ENCODE measurements at places on chromosomes 16 and 17. TPM values are rescaled to one million over a fixed set of nuclear protein-coding genes. Genes with fewer than 3 reads are reported as not detected.

DNA sequence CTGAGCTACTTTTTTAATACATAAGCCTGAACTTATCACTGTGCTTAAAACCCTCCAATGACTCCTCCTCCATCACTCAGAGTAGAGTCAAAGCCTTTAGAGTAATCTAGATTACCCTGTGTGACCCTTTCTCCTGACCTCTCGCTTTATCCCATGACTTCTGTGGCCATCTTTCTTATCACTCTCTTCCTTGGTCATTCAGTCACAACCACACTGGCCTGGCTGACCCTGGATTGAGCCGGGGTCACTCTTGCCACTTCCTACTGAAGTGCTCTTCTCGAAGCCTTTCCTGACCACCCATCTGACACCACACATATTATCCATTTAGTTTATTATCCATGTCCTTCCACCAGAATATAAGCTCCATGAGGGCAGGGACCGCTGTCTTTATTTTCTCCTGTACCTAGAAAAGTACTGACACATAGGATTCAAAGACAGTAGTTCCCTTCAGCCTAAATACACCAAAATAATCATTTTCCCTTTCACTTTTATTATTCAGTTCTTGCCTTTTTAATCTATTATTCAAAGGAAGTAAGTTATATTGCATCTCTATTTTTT, 28.0 kb upstream of the ABCA9 start:
- DNase-seq, result no peak

- DNase-seq, result no peak
Observed at GRCh38 chr16:80303691-80304090, 237.1 kb upstream of the DYNLRB2 start.

TMEM100 gene
- 3.7 TPM for total RNA-seq

GRCh38 chr17:74089869-74090464, 113.5 kb upstream of the RPL38 start:
- no peak for DNase-seq

CLEC19A gene
- not detected for total RNA-seq

SHCBP1 gene
- total RNA-seq, result 1.3 TPM

DNA sequence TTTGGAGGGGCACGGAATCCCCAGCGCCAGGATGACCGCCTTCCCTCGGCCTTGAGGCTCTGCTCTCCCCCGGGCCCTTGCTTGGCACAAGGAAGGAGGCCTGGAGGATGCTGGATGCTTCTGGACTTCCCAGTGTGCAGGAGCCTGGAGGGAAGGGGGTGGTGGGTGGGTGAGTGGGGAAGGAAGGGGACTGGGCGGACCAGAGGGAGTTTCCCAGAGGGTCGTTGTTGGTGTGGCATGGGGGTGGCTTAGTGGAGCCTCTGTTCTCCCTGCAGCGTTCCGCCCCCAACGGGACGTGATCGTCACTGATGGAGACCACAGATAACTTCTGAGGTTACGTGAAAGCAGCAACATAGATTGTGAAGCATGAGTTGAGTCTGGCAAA, 140.0 kb downstream of the IRF8 start:
- DNase-seq, result no peak

DNA sequence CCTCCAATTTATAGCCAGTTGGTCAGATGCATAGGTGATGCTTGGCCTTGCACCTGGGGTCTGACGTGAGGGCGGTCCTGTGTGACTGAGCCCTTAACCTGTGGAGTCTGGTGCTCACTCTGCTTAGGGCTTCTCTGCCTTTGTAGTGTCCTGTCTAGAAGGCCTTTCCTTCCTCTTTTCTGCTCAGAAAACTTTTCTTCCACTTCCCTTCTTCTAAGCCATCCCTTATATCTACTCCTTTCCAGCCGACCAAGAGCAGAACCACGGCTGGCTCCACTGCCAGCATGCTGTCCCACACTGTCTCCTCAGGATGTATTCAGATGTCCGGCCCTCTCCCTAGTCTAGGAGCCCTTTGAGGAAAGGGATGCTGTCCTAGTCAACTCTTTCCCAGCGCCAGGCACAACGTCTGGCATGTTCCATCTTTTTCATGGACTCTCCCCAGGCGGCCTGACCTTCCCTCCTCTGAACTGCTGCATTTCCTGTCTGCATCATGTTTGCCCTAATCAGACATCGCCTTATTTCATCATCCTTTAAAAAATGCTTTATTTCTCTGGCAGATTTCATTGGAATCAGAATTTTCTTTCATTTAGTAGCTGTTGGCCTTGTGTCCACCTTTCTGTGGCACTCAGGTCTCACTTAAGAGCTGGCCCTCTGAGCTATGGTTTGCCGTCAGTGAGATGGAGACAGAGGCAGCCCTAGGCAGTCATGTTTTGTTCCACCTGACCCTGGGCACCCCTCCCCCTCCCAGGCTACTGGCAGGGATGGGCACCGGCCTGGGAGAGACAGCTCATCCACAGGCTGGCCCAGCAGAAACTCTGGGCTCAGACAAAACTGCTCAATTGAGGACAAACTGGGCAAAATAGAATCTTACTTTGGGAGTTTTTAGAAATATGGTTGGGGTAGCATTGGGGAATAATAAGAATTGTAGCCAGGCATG, 15.5 kb upstream of the BRCA1 start:
- no peak for DNase-seq

DNA sequence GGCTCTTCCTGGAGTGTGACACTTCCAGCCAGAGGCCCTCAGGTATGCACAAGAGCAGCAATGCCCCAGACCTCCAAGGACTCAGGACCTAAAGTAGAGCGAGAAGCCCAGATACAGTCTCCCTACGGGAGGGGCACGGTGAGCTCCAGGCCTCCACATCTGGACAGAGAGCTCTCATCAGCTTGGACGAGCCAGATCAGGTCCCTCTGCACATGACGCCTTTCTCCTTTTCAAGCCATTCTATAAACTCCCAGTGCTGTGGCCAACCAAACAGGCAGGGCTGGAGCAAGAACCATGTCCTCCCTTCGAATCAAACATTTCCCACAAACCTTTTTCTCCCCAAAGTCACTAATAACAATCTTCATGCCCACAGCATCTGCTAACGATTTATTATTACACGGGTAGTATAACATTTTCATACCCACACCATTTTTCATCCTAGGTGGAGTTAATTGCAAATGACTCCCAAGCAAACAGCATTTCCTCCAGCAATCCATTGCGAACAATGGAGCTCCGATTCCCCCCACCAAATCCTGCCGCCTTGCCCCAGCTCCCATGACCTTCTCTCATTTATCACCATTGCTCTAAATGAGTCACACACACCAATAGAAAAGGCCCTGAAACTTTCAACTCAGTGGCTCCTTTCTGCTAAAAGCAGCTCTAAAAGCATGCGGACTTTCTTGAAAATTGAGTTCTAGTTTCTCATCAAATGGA, 24.2 kb upstream of the NLRP1 start:
- DNase-seq, result no peak

DNA sequence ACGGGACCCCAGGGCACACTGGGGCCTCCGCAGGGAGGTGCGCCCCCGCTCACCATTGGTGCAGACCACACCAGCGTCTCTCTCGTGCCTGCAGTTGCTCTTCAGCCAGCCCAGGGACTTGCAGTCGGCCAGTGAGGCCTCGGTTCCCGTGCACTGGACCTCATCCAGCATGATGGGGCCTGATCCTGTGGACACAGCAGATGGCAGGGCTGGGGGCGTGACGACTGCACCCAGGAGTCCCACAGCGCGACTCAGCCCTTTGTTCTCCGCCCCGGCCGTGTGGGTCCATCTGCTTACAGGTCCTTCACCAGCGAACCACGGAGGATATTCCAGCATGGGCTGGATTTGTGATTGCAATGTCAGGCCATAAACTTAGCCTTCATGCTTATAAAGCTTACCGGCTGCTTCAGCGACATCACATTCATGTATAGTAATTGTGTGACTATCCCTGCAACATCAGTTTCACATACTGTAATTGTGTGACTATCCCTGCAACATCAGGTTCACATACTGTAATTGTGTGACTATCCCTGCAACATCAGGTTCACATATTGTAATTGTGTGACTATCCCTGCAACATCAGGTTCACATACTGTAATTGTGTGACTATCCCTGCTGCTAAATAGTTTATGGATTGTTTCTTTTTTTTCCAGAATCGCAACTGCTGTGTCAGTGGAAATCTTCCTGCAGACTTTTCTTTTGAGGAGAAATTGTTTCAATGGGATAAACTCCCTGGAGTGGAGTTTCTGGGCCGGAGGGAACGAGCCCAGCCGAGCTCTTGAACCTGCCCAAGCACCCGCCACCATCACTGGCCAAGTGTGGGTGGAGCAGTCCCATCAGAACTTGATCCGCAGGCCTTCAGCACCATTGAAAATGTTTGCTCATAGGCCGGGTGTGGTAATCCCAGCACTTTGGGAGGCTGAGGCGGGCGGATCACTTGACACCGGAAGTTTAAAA, 4.8 kb downstream of the LGALS3BP start:
- peak; percentile 59 for DNase-seq

DNA sequence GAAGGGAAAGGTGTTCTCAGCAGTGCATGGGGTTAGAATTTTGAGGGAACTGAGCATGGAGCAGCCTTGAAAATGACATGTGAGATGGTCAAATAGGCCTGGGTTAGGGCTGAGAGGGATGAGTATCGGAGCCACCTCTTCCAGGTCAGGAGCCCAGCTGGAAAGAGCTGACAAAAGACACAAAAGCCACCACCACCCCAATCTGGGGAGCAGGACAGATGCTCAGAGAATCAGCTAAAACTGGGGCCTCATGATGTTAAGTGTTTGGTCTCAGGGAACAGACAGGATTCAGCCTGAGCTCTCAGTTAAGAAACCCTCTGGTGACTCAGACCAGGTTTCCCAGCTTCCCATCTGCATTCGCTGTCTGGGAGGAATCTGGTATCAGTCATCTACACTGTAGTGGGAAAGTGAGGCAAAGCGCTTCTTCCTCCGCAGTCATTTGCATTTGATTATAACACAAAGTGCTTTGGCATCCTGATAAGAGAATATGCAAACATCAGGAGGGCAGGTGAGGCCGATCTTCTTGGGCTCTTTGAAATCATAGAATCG, 2.6 kb downstream of the WNT9B start:
- DNase-seq, result no peak

DNA sequence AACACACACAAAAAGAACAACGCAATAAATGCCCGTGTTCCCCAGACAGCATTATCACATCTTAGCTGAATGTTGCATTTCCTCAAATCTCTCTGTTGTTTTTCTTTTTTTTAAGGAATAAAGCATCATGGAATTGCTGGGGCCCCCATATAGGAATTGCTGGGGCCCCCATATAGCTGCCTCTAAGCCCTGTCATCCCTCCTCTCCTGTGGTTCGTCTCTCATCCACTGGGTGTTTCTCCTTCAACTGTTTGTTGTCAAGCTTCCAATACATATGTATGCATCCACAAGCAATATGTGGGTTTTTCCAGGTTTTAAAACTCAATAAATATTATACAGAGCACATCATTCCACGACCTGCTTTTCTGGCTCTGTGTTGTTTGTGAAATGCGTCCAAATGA, 43.2 kb downstream of the HSBP1 start:
- no peak for DNase-seq

DNA sequence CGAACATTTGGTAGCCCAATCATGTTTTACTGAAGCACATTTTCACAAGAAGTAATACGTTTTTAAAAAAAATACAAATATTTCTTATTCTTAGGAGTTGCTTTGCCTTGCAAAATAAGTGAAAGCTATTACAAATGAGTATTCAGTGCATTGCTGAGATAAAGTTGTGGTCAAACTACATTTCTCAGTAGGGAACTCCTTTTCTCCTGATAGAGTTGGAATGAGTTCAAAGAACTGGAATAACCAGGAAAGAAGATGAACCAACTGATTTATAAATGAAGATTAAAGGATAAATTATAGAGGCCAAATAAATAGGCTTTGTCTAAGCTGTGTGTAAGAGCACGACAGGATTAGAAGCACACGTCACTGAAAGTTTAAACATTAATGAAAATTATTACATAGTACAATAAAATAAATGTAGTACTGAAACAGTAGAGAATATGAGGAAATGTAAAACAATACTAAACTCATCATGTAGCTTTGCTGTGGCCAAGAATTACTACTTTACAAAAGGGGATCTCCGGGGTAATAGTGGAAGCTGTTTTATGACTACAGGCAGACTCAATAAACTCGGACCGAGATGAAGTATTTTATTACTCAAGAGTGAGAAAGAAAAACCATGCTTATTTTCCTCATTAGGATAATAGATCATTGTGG, 73.6 kb downstream of the KCNJ2 start:
- DNase-seq, result no peak

- DNase-seq, result no peak
Observed at GRCh38 chr16:9469512-9469911, 378.1 kb downstream of the HAPSTR1 start.

DNA sequence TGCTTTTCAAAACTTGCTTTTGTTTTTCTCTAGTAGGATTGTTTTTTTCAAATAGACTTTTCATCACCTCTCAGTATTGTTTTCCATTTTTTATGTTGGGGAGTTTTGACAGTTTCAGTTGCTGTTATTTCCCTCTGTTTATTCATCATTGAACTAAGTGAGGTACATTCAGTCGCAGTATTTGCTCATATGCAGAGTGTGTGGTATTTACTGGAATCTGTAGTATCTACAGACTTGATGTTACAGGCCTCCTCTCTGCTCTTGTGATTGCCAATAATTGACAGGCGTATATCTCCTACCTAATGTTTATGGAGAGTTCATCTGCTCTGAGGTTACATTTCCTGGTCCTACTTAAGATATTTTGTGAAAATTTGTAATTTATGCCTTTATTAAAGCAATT, 49.6 kb downstream of the COX10 start:
- no peak for DNase-seq

DNA sequence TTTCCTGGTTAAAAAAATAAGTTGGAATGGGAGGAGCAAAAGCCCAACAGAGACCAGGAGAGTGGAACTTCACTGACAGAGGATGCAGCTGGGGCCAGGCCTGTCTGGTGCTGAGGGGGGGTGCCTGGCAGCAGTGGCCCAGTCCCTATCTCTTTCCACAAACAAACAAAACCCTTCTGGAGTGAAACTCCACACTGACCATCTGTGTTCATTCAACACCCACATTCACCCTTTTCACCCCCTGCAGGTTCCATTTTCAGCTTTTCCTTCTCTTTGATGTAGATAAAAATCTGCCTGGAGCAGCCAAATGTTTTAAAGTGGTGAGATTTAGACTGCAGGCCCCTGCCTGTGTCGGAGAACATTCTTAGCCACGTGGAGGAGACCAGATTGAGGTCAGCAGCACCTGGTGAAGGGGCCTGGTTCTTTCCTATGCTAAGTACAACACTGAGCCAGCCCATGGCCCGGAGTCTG, 161.4 kb upstream of the CDH11 start:
- no peak for DNase-seq

MT2A gene
- 96.9 TPM for total RNA-seq

GRCh38 chr17:16593356-16594102, 24.5 kb upstream of the ZNF287 start:
- no peak for DNase-seq

GRCh38 chr17:82043507-82043906, 6.0 kb upstream of the DCXR start:
- DNase-seq, result no peak

DNA sequence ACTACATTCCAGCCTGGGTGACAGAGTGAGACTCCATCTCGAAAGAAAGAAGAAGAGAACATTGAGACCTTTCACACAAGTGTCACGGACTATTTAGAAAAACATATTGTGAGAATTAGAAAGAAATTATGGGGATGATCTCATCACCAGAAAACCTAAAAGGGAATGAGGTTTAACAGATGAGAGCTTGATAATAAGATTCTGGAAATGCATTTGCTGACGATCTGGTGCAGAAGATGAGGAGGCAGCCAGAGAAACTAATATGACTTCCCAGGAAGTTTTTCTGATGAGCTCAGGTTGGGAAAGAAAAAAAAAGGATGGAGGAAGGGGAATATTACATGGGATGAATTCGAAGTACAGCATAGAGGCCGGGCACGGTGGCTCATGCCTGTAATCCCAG, 10.8 kb upstream of the APOH start:
- DNase-seq, result no peak

TRIM72 gene
- total RNA-seq, result 4.8 TPM

ATAD5 gene
- 0.42 TPM for total RNA-seq
